ENCODE measurements at places on chromosomes 2 and 18. TPM values are rescaled to one million over a fixed set of nuclear protein-coding genes. Genes with fewer than 3 reads are reported as not detected.

Gene GMPPA
- total RNA-seq: 33.4 TPM

Gene COL6A3
- 14.6 TPM for total RNA-seq

Gene EFEMP1
- 12,229 TPM for total RNA-seq

DNA sequence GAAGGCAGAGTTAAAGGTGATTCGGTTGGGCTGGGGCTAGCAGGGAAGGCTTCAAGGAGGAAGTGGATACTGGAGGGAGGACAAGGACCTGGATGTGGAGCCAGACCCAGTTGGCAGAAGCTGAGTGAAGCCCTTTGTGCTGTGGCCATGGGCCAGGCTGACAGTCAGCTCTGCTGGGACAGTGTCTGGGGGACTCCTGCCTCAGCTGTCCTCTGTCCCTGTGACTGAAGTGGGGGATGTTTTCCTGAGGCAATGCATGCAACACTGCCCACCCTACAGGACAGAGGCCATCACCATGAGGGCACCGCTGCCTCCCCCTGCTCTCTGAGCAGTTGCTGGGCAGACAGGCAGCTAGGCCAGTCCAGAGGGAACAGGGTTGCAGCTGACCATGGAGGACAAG lies 40.0 kb downstream of the ST8SIA5 start:
- DNase-seq: no peak

GRCh38 chr18:42105394-42105793 lies 150.4 kb downstream of the PIK3C3 start:
- DNase-seq: no peak

- peak; percentile 96 for DNase-seq
Measured at GRCh38 chr2:33291278-33292013, 185.0 kb upstream of the RASGRP3 start.

Gene RBM44
- total RNA-seq: 0.65 TPM

GRCh38 chr2:53750041-53750768 lies 17.4 kb upstream of the CHAC2 start:
- DNase-seq: no peak

Gene RTP5
- total RNA-seq: not detected

Gene ZNF516
- 13.2 TPM for total RNA-seq

All from dermis blood vessel endothelial cell (primary cell).